ENCODE measurements at places on chromosomes 1 and 21.

GRCh38 chr1:7225711-7226505 is 440.7 kb downstream of the CAMTA1 start:
- DNase-seq: no peak

GRCh38 chr1:168216171-168216570 is 9.6 kb upstream of the SFT2D2 start:
- DNase-seq: no peak

- no peak for DNase-seq
These were observed 61.0 kb downstream of the IGSF5 start for GRCh38 chr21:39805983-39806382.

DNA sequence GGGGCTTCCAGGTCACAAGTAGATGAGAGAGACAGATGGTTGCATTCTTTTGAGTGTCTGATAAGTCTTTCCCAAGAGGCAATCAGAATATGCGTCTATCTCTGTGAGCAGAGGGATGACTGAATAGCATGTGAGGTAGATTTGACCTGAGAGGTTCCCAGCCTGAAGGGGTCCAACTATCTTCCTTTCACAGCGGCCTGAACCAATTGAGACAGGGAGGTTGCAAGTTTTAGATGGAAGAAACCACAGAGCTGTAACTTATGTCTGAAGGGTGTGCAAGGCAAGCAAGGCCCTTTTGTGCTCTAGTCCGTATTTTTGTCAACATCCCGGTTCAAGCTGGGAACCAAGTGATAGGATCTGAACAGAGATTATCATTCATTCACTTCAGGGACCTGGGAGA is 9.9 kb upstream of the RNF187 start:
- DNase-seq: no peak

- DNase-seq: no peak
These were observed 6.2 kb downstream of the INAVA start for GRCh38 chr1:200900877-200901276.

GRCh38 chr1:178660461-178660860 is 64.6 kb upstream of the RALGPS2 start:
- no peak for DNase-seq

GRCh38 chr1:183365676-183366075 is 52.5 kb downstream of the NMNAT2 start:
- no peak for DNase-seq

DNA sequence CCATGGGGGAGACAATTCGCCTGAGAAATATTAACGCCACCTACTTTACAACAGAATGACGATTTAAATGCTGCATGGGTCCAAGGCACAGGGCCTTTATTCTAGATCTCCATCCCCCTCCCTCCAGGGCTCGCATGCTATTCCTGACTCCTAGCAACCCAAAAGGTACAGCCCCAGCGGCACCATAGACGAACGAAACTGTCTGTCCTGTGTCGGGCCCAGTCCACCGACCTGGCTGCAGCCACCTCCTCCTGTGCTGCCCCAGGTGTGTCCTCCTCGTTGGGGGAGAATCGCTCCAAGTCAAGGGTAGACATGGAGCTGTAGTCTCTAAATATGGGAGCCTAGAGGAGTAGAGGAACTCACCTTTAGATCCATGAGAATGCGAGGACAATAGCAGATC is 196.5 kb downstream of the TOMM20 start:
- no peak for DNase-seq

GRCh38 chr1:231233735-231234417 is 7.1 kb upstream of the GNPAT start:
- no peak for DNase-seq

GRCh38 chr1:59404796-59405195 is 107.9 kb downstream of the FGGY start:
- DNase-seq: no peak

GRCh38 chr1:50702395-50702794 is 257.7 kb downstream of the FAF1 start:
- DNase-seq: no peak

DNA sequence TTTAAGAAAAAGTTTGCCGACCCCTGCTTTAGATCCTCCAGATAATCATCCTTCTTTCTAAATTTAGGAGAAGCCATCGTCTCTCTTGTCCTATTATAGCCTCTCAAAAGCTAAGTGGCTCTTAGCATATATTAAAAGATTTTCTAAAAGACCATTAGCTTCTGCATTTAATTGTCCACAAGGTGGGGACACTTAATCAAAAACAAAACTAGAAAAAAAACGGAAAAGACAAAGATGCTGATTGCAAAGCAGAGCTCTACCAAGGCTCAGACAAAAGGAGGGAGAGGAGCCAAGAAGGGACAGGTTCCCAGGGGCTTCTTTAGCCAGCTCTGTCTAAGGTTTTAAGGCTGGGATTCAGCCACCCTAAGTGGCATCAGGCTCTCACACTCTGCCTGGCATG is 128.3 kb upstream of the HMGB4 start:
- peak; percentile 6 for DNase-seq

DNA sequence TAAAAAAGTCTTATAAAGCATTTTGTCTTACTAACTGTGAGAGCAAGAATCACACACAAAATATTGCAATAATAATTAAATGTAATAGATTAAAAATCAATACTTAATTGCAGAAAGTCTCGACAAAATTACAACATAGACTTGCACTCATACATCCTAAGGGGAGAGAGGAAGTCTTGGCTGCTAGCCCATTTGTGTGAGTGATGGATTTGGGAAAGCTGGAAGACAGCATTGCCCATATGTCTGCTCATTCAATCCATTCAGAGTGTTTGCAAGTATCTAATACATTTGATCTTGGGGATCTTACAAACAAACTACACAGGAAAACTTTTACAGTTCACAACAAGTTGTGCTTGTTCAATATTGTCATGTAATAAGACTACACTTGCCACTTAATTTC is 140.5 kb downstream of the COL11A1 start:
- no peak for DNase-seq

- DNase-seq: no peak
These were observed 1.6 kb downstream of the THEM5 start for GRCh38 chr1:151851886-151852285.

GRCh38 chr1:11787251-11787803 is 18.4 kb downstream of the MTHFR start:
- DNase-seq: peak; percentile 62

DNA sequence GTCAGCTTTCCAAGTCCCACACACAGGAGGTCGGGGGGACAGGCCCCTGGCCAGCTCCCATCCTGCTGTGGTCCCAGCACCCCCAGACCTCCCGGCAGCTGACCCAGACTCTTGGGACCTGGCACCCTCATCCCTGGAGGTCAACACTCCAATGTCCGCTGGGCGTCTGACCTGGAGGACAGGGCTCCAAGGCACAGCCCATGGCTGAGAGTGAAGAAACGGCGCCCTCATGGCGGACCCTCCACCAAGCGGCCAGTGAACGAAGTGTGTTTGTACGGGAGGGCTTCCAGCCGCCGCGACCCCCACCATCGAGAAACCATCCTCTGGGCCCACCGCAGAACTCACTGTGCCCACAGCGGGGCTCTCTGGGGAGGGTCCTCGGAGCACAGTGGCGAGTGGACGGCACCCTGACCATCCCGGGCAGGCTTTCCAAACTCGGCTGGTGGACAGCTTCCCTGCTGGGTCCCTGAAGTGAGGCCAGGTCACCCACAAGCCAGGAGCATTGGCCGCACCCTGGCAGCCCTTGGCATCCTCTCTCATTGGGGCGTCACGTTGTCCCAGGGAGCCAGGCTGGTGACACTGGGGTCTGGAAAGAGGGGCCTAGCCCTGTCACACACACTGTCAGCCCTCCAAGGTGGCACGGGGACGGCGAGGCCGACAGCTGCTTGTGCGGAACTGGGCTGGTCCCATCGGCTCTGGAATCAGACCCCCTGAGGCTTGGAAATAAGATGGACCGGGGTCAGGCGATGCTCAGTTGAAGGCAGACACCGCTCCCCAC is 47.8 kb upstream of the COL6A2 start:
- no peak for DNase-seq

GRCh38 chr1:3426956-3427535 is 27.4 kb upstream of the ARHGEF16 start:
- DNase-seq: no peak

- no peak for DNase-seq
These were observed 37.4 kb downstream of the LAMC2 start for GRCh38 chr1:183223467-183223866.

GRCh38 chr1:101875891-101876290 is 120.8 kb downstream of the OLFM3 start:
- DNase-seq: no peak

- DNase-seq: no peak
These were observed 26.1 kb upstream of the LAMC2 start for GRCh38 chr1:183159960-183160359.

GRCh38 chr21:23445307-23445706 is 2162.0 kb downstream of the MRPL39 start:
- DNase-seq: no peak

DNA sequence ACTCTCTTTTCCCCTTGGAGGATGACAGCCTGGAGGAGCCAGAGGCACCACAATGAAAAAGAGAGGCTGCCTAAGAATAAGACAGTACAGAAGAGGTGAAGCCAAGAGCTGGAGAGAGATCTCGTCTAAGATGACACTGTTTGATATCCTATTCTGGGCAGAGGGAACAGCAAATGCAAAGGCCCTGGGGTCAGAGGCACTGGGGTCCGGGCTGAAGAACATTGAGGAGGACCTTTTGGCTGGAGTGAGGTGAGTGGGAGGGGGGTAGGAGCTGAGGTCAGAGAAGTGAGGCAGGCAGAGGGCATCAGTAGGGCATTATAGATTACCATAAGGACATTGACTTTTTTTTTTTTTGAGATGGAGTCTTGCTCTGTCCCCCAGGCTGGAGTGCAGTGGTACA is 19.3 kb upstream of the TMEM51 start:
- DNase-seq: no peak

- DNase-seq: no peak
These were observed 40.4 kb upstream of the NTNG1 start for GRCh38 chr1:107100331-107100984.

DNA sequence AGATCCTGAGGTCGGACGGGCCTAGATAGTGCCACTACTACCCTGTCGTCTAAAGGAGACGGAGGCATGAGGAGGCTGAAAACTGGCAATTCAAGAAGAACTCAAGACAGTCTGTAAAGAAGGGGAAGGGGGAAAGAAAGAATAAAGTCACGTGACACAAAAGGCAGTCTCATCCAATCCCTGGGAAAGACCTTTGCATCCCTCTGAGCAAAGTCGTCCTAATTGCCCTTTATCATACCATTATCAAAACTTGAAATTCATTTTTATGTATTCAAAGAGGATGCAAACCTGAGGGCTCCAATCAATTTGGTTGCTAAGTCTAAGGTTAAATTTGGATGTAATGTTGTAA is 2.2 kb downstream of the DUSP10 start:
- DNase-seq: no peak

DNA sequence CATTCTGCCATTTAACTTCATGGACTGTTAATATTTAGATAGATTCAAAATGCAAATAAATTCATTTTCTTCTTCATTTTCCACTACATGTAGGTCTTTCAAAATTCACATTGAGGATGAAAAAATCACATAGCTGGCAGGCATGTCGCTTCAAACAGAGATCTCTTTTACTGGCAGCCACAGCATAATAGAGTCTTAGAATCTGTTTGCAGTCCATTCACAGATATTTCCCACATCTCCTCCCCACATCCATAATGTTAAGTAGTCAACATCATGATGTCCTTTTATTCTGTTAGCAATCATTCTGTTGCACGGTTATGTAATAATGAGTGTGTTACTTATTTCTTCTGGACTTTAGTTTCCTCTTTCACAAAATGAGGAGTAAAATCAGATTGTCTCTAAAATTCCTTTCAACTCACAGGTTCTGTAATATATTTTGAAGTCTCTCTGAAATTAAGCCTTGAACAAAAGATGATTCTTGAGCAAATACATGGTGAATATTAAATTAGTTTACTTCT is 257.5 kb upstream of the SNX7 start:
- no peak for DNase-seq

GRCh38 chr1:199857108-199857507 is 170.4 kb upstream of the NR5A2 start:
- DNase-seq: peak; percentile 16

GRCh38 chr1:36529769-36530260 is 47.1 kb upstream of the CSF3R start:
- DNase-seq: no peak

- DNase-seq: no peak
These were observed 7.9 kb downstream of the GPR3 start for GRCh38 chr1:27400082-27400962.

DNA sequence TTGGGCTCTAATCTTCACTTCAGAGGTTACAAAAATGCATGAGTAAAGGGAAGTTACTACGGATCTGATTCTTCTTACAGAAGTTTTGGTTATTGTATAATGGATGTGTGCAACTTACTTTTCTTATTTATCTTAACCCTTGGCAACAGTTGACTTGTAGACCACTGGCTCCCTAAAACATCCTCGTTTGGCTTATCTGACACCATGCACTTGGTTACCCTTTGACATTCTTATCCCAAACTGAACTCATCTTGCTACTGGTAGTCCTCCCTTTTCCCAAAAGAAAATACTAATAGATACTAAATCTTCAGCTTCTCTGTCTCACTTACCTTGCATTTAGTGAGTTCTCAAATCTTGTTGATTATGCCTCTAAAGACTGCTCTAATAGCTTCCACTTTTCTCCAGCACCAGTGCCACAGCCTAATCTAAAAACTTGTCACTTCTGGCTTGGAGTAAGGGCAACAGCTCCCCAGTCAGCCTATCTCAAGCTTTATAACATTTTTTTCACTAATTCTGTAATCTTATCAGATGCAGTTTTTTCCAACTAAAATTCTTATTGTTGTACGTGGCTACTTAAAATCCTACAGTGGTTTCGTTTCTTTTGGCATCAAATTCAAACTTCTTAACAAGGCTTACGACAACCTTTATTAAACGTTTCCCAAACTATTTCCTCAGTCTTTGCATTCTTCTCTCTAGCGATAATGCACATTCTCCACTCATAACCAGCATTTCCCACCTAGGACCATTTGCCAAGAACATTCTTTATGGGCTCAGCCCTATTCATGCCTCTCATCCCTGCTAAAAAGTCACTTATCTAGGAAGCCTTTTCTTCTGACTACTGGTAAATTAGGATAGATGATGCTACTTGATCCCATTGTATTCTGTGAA is 204.2 kb downstream of the KCNT2 start:
- peak; percentile 97 for DNase-seq

DNA sequence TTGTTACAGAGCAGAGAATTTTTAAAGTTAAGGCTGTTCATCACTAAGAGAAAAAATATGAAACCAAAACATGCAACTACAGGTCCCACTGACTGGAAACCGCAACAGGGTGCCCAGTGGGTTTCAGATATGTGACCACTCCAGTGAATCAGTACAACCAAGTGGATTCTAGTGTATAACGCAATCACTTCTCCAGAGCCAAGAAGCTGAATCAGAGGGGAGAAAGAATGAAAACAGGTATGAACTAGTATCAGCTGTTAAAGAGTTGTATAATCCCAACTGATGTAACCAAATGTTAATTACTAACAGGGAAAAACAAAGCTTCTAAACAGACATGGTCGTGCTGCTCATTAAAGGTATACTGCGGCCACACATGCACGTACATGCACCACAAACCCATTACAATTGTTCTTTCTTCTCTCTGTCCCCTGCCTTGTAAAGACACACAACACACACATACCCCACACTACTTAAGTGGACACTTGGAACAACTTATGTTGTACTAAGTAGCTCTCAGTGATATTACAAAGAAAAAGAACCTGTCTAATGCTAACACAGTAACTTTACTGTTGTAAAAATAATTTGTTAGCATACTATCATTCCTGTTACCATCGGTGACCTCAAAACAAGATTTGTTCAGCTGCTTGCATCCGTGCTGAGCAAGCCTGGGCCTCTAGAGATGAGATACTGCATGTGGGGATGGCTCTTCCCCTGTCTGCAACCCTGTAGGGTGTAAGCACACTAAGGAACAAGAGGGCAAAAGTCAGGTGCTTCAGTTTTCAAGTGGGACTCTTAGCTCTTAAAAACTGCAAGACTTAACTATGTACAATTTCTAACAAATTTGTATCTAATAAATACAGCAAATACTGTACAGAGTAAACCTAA is 74.2 kb downstream of the PTPN14 start:
- peak; percentile 99 for DNase-seq
